Progenitor cell of endocrine pancreas (in vitro differentiated cells): ENCODE measurements at places on chromosomes 1 and 21. TPM values are rescaled to one million over a fixed set of nuclear protein-coding genes. Genes with fewer than 3 reads are reported as not detected.

The APCS gene
- total RNA-seq: not detected in 2 replicates

The SCNM1 gene
- 47.1 and 52.0 TPM in 2 replicates for total RNA-seq

The DNAI4 gene
- total RNA-seq: 11.7 and 14.3 TPM in 2 replicates

The METTL18 gene
- 9.3 and 12.7 TPM in 2 replicates for total RNA-seq

The HMCN1 gene
- 3.4 and 5.6 TPM in 2 replicates for total RNA-seq

The SERTAD4 gene
- 1.1 and 1.8 TPM in 2 replicates for total RNA-seq

The S100A7 gene
- total RNA-seq: not detected in 2 replicates

The BTG2 gene
- 103 and 110 TPM in 2 replicates for total RNA-seq

The NPPB gene
- 5.3 and 9.1 TPM in 2 replicates for total RNA-seq

The AGT gene
- 12.5 and 13.5 TPM in 2 replicates for total RNA-seq

The CSTB gene
- total RNA-seq: 42.0 and 42.6 TPM in 2 replicates

The CYP4Z1 gene
- not detected in 2 replicates for total RNA-seq

The GCLM gene
- 16.2 and 20.1 TPM in 2 replicates for total RNA-seq

The KRTAP24-1 gene
- not detected in 2 replicates for total RNA-seq

The TEDDM1 gene
- total RNA-seq: not detected in 2 replicates

The EPHB2 gene
- 64.2 and 69.4 TPM in 2 replicates for total RNA-seq

The PTGS2 gene
- total RNA-seq: 0.38 TPM in 1 of 2 replicates, not detected in the other

The RIPK4 gene
- 28.9 and 30.1 TPM in 2 replicates for total RNA-seq

The FCN3 gene
- total RNA-seq: not detected in 2 replicates

The PDC gene
- not detected in 2 replicates for total RNA-seq

The CDCA8 gene
- total RNA-seq: 19.3 and 20.6 TPM in 2 replicates

The SPRR2G gene
- not detected in 2 replicates for total RNA-seq

The LYPD8 gene
- total RNA-seq: not detected in 2 replicates

The KCNK2 gene
- total RNA-seq: 0.42 and 0.60 TPM in 2 replicates

The GJA9 gene
- total RNA-seq: not detected in 2 replicates

The SPRR2E gene
- not detected in 2 replicates for total RNA-seq

The DPT gene
- total RNA-seq: not detected in 2 replicates

The HMGCS2 gene
- 105 and 112 TPM in 2 replicates for total RNA-seq

The PRKAA2 gene
- total RNA-seq: 8.6 and 8.9 TPM in 2 replicates

The ARHGEF19 gene
- total RNA-seq: 146 and 151 TPM in 2 replicates

The PPFIA4 gene
- total RNA-seq: 0.87 and 1.2 TPM in 2 replicates

The CHI3L1 gene
- not detected in 2 replicates for total RNA-seq

The RGS13 gene
- not detected in 2 replicates for total RNA-seq

The DNAJC6 gene
- 7.1 and 8.9 TPM in 2 replicates for total RNA-seq

The C8B gene
- total RNA-seq: 0.26 TPM in 1 of 2 replicates, not detected in the other

The STUM gene
- 0.38 and 0.55 TPM in 2 replicates for total RNA-seq

The KCNA3 gene
- 0.72 and 0.75 TPM in 2 replicates for total RNA-seq

The TMOD4 gene
- total RNA-seq: 1.5 and 2.0 TPM in 2 replicates

The HSD3B1 gene
- not detected in 2 replicates for total RNA-seq

The ADAMTS5 gene
- total RNA-seq: 3.2 and 6.3 TPM in 2 replicates

The TRABD2B gene
- 11.8 and 14.5 TPM in 2 replicates for total RNA-seq

The LAD1 gene
- total RNA-seq: 35.3 and 38.0 TPM in 2 replicates

The PAQR6 gene
- total RNA-seq: 21.5 and 22.3 TPM in 2 replicates

The ACAP3 gene
- 111 and 124 TPM in 2 replicates for total RNA-seq
